Skin of body (tissue), 3 donors: ENCODE measurements at places on chromosomes 3 and 15. TPM values are rescaled to one million over a fixed set of nuclear protein-coding genes. Genes with fewer than 3 reads are reported as not detected.

ROBO2 gene
- total RNA-seq: 42.3 TPM

PROK2 gene
- 4.1 TPM for total RNA-seq

ZDHHC23 gene
- 3.4 TPM for total RNA-seq

IGF1R gene
- total RNA-seq: 31.9 TPM

SYNPR gene
- total RNA-seq: 0.20 TPM

AP3B2 gene
- 0.89 TPM for total RNA-seq

KLF15 gene
- total RNA-seq: 5.9 TPM

PLCH1 gene
- 2.0 TPM for total RNA-seq

EFCAB12 gene
- total RNA-seq: 0.10 TPM

CCRL2 gene
- 1.2 TPM for total RNA-seq

ARL14 gene
- not detected for total RNA-seq

OXSR1 gene
- total RNA-seq: 41.1 TPM

PRR20G gene
- not detected for total RNA-seq

IP6K2 gene
- 67.0 TPM for total RNA-seq

ZDHHC19 gene
- not detected for total RNA-seq

SIDT1 gene
- total RNA-seq: 4.4 TPM

CP gene
- total RNA-seq: 1.1 TPM

ISLR gene
- 46.8 TPM for total RNA-seq

NXPE3 gene
- 4.8 TPM for total RNA-seq

RASL12 gene
- 12.5 TPM for total RNA-seq

CLRN1 gene
- not detected for total RNA-seq

ZMYND10 gene
- 0.89 TPM for total RNA-seq

SLC28A2 gene
- not detected for total RNA-seq

NSUN3 gene
- total RNA-seq: 25.1 TPM

RGMA gene
- total RNA-seq: 10.4 TPM

ATP8B4 gene
- 19.5 TPM for total RNA-seq

RPL39L gene
- 15.0 TPM for total RNA-seq

ALDH1L1 gene
- total RNA-seq: 8.8 TPM

SNTN gene
- total RNA-seq: not detected

ATP13A5 gene
- 3.7 TPM for total RNA-seq

GABRG3 gene
- total RNA-seq: 0.89 TPM

GUCA1C gene
- total RNA-seq: not detected

DAZL gene
- total RNA-seq: not detected

ADGRG7 gene
- total RNA-seq: 0.10 TPM

HHLA2 gene
- not detected for total RNA-seq

TBCCD1 gene
- 13.9 TPM for total RNA-seq

GOLGA6L7 gene
- total RNA-seq: not detected

GPR149 gene
- total RNA-seq: not detected

CHRM5 gene
- not detected for total RNA-seq

BRPF1 gene
- total RNA-seq: 12.0 TPM

PLS1 gene
- total RNA-seq: 1.4 TPM

GALNT15 gene
- total RNA-seq: 2.5 TPM

CCR8 gene
- not detected for total RNA-seq

NR2F2 gene
- total RNA-seq: 7.8 TPM

THSD4 gene
- 24.3 TPM for total RNA-seq

SLC38A3 gene
- total RNA-seq: 0.79 TPM

POC1A gene
- total RNA-seq: 4.6 TPM

CHL1 gene
- total RNA-seq: 19.8 TPM

MYEF2 gene
- total RNA-seq: 8.1 TPM

GOLGA6D gene
- 0.30 TPM for total RNA-seq
